ENCODE measurements at places on chromosomes 13 and 19.

DNA sequence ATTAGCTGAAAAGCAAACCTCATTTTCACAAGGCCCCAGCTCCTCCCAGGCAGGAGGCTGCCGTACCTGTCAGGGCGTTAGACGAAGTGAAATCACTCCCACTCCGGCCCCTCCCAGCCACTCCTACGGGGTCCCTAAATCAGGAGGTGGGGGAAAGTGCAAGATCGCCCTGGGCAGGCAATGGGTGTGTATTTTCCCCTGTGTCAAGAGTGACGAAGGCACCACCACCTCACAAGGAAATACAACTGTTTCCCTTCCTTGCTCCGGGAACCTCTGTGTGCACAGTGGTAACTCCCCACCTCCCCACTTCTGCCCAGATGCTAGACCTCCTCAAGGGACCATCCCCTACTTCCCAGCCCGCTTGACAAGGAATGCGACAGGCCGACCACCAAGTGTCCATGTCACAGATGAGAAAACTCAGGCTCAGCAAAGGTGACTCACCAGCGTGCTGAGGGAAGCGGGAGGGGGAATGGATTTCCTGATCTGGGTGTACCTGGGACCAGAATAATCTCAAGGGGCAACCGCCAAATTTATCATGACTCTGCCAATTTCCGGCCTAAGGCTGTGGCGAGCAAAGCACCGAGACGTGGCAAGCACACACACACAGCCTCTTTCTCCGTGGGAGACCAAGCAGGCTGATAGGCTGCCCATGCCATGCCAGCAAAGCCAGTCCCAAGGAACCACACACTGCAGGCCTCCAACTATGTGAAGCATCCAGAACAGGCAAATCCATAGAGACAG is 7.3 kb downstream of the PPP6R1 start:
- DNase-seq = no peak

DNA sequence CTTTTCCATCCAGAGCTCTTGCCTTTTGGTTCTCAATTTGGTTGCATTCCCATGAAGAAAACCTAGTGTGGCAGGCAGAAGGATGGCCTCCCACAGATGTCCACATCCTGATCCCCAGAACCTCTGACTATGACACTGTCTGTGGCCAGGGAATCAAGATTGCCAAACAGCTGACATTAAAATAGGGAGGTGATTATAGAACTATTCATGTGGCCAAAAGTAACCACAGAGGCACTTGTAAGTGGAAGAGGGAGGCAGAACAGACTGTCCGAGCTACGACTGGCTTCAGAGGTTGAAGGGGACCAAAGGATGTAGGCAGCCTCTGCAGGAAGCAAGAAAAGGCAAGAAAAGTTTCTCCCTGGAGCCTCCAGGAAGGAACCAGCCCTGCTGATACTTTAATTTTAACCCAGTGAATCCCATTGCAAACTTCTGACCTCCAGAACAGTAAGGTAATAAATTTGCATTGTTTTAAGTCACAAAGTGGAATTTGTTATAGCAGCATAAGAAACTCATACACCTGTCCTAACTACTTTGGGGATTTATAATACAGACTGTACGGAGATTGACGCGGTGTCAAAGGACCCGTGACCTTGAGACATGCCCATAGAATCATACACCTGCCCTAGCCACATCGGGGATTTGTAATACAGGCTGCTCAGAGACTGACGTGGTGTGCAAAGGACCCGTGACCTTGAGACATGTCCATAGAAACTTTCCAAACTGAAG is 106.5 kb downstream of the ATP11A start:
- DNase-seq = no peak

DNA sequence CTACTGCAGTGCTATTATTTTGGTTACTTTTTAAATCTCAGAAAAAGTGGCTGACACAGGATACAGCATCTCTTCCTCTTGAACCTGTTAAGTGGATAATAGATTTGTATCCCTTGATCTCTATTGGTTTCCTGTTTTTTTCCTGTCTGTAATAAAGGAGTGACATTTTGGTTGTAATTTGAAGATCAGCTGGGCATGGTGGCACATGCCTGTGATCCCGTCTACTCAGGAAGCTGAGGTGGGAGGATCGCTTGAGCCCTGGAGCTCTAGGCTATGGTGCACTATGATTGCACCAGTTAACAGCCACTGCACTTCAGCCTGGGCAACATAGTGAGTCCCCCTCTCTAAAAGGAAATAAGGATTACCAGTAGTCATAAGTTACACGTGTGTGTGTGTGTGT is 46.8 kb downstream of the METTL21C start:
- DNase-seq = no peak

DNA sequence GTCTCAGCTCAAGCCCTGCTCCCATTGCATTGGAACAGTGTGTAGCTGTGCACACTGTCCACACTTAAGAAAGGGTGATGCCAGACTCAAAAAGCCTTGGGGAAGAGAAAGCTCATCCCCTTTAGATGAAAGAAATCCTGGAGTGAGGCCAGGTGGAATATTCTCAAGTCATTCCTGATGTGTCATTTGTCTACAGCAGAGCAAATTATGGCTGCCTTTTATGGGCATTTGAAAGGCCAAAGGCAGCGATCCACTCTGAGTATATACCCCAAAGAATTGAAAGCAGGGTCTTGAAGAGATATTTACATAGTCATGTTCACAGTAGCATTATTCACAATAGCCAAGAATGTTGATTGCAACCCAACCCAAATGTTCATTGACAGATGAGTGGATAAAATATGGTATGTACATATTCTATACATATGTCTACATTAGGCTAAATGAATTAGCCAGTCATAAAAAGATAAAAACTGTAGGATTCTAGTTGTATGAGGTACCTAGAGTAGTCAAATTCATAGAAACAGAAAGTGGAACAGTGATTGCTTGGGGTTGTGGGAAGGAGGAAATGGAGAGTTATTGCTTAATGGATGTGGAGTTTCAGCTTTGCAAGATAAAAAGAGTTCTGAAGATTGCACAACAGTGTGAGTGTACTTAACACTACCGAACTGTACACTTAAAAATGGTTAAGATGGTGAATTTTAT is 214.9 kb downstream of the KCNRG start:
- DNase-seq = no peak

DNA sequence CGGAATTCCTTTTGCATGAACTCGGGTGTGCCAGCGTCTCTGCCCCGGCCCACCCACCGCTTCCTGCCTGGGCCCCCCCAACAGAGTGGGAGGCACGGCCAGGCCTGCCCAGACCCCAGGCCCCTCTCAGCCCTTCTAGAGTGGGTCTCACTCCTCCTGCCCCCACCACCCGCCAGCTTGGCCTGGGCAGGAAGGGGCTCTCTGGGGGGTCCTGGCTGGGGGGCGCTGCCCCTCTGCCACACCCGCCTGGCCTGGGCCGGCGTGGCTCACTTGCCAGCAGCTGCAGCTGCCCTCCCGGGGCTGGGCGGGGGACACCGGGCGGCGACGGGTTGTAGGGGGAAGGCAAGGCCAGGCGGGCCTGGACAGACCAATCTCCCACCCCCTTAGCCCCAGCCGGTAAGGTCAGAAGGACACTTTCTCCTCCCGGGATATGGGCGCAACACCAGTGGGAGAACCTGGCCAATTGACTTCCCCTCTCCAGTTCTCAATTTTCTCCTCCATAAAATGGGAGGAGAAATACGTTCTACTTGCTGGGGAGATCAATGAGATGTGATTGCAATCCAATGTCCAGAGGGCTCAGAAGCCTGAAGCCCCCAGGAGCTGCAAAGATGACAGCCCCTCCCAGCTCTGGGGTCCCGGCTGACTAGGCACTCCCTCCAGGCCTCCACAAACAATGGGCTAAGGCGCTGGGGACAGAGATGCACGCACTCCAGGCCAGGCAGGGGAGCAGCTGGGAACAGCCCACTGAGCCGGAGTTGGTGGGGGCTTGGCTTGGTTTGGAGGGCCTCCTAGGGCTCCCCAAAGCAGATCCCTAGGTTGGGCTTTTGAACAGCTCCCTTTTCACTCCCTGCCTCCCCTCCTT is 2.4 kb downstream of the CRLF1 start:
- no peak for DNase-seq

- DNase-seq = no peak
Observed at GRCh38 chr19:12841094-12841493, 2.8 kb downstream of the MAST1 start.

DNA sequence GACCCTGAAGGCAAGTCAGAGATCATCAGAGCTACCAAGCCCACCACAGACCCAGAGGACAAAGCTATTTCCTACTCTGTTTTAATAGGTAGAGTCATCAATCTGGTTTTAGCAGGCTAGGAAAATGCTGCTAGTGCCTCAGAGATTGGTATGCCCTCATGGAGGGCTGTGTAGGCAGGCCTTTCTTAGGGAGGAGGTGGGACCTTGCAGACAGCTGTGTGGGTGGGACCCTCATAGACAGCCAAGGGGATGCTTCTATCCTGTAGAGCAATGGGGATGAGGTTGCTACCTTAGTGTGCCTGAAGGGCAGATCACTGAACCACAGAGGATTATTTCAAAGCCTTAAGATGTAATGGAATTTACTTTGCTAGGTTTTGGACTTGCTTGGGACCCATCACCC is 534.9 kb upstream of the KLF12 start:
- no peak for DNase-seq

DNA sequence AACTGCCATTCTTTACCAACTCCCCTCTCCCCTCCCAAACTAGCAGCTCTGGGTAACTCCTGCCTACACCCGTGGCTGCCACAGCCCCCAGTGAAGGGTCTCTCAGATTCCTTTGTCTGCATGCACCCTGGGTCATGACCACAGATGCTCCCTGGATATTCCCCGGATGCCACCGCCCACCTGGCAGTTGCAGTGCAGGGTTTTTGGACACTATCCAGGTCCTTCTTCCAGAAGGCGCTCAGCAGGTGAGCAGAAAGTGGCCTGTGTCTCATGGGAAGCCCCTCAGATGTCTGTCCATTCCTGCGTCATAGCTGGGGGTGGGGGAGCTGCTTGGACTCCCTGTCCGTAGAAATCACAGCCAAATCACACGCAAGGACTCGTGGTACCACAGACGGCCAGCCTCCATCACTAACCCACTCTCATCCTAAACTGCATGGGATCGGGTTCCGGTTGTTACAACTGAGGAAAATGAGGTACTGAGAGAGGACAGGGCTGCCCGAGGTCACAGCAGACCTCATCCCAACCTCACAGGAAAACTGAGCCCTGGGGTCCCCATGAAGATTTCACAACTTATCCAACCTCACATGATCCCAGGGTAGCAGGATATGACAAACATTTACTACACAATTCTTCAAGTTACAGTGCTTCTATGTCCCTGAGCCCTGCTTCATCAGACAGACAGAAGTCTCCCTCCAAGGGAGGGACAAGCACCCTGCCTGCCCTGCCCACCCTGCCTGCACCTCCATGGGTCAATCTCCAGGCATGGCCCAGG is 38.6 kb downstream of the ELL start:
- no peak for DNase-seq

GRCh38 chr19:32662186-32662585 is 12.8 kb downstream of the ANKRD27 start:
- no peak for DNase-seq

DNA sequence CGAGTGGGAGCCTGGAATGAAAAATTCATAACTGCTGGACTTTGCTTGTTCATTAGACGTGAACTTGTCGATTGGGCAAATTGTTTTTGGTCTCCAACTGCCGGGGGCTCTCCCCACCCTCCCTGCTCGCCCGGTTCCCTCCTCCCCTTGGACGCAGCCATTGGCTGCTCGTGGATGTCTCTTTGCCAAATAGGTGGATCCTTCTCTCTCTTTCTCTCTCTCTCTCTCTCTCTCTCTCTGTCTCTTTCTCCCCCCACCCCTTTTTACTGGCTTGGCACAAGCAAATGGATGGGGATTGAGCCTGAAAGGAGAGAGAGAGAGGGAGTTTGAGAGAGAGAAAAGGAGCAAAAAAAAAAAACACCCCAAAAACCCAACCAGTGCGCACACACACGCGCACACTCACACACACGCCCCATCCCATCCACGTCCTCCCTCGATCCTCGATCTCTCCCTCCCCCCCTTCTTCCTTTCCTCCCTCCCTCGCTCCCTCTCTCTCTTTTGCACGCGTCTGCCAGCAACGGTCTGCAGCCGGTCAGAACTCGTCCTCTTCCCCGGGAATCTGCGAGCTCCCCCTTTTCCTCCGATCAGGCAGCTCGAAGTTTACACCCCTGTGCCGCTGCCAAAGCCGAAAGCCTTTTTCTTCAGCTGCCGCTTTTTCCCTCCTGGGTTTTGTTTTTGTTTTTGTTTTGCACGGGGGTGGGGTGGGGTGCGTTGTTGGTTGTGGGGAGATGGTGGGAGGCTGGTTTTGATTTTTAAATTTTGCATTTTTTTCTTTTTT is 27.8 kb downstream of the NFIX start:
- no peak for DNase-seq

DNA sequence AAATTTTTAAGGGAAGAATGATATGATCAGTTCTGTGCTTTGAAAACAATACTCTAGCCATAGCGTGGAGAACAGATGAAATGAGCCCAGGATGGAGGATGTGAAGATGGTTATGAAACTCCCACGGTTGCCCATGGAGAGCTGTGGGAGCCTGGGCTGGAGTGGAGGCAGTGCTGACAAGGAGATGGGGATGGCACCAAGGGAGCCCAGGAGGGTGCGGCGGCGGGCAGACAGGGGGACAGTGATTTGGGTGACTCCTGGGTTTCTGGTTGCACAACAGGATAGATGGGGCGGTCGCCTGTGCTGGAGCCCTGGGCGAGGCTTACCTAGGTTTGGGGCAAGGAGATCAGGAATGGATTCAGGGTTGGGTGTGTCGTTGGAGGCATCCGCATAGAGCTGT is 15.9 kb downstream of the ARHGEF7 start:
- no peak for DNase-seq

DNA sequence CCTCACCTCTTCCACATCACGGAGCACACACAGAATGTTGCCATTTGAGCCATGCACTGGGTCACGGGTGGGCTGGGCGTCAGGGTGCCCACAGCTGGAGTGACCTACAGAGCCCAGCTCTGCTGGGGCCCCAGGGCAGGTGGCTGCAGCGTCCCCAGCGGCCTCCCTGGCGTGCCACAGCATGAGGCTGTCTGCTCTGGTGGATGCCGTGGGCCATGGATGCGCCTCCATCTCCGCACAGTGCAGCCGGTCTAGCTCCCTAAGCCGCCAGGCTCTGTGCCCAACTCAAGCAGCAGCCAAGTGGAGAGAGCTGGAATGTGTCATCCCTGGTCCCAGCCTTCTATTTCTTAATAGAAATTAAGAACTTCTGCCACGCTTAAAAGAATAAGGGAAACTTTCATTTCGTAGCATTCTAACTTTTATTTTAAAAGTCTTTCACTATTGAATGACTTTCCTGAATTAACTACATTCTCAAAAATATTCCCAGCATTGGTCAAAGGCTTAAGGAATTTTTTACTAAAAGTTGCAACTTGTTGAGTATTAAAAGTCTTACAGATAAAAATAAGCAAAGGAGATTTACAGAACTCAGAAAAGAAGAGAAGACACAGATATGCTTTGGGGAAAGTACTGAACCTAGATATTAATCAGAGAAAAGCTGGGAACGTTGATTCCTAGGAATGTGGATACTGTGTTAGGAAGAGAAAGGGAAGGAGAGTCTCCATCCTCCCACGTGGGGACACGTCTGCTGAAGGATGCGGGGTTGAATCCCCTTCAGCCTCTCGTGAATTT is 59.3 kb downstream of the ATP11A start:
- DNase-seq = no peak

DNA sequence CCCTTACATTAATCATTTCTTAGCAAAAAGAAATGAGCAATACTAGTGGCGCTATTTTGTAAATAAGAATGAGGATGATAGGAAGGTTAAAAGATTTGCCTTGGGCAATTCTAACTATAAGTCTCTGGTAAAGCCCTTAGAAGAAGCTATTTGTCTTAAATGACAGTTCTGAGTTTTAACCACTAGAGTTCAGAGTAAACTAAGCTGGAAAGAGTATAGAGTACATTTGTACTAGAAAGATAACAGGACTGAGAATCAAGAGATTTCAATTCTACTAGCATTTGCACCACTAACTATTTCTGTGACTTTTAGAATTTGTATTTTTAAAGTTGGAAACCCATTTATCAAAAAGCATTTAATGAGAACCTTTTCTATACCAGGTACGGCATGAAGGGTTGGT is 750.3 kb downstream of the OLFM4 start:
- no peak for DNase-seq
